Posterior vena cava (tissue), 2 donors: ENCODE measurements at places on chromosomes 6 and 20. TPM values are rescaled to one million over a fixed set of nuclear protein-coding genes. Genes with fewer than 3 reads are reported as not detected.

DNA sequence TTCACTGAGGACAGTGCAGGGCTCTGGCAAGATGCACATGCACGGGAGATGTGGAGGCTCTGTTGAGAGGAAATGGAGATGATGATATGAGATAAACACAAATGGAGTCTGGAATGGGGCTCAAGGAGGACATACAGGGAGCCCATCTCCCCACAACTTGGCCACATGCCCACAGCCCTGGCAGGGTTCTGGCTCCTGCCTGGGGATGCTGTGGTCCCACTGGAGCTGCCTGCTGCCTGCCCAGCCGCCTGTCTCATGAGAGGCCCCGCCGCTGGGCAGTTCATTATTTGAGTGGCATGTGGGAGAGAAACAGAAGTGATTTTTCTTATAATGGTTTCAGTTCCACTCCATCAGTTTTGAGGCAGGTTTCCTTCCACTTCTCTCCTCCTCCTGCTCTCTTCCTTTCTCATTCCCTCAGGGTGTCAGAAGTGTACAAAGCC lies 133.6 kb upstream of the TRAF3IP2 start:
- DNase-seq = no peak

- DNase-seq = no peak
These were observed 50.4 kb downstream of the BLOC1S5 start for GRCh38 chr6:8013763-8014162.

- DNase-seq = no peak
These were observed 1.2 kb downstream of the SLC17A3 start for GRCh38 chr6:25872814-25873213.

DNA sequence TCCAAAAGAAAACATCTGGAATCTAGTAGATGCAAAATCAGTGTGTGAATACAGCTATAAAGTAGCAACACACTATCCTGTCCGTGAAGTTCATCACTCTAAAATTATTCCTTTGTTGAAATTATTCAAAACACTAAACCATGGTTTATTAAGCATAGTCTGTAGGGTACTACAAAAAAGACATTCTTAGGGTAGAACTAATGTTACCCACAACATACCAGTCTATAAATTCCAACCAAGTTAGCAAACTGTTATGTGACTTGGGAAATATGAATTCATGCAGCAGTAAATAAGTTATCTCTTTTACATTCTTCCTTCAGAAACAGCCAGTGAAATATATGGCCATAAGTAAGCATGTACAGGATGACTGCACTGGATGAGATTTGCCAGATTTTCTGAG lies 580.3 kb upstream of the ADGRB3 start:
- no peak for DNase-seq

DNA sequence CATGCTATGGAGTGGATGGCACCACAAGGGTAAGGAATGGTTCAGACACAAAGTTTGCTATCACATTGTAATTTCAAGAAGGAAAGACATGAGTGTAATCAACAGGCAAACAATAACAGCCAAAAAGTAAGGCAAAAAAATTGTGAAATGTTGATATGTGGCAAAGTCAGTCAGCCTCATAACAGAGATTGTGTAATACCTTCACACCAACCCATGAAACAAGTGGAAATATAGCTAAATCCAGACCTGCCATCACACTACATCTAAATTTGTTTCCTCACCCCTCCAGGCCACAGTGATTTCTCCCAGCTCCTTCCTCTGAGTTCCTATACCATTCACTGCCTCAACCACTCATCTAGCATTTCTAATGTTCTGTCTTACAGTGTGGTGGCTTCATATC lies 37.3 kb downstream of the SIM1 start:
- DNase-seq = no peak

- no peak for DNase-seq
These were observed 30.9 kb upstream of the RIMS1 start for GRCh38 chr6:71855406-71855805.

DNA sequence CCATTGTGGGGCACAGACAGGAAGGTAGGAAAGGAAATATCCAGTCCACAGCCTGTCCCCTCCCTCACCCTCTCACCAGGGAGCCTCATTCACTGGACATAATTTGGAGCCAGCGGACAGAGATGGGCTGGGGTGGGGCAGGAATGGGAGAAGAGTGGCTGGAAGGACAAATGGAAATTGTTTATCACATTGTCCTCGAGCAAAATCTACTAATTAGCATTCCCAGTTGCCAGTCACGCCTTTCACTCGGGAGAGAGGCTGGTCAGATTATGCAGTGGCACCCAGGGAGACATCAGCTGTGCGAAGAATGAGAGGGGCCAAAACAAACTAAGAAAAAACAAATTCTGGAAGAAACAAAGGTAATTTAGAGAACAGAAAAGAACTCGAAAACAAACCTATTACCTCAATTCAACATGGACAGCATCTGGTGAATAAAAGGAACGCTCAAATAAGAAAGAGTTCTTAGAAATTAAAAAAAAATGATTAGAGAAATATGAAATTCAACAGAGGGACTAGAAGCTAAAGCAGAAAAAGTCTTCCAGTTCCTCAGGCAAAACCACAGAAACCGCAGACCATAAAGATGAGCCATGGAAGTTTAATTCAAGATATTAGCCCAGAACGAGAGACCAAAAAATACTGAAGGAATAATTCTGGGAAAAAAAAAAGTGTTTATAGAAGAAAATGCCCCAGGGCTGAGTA lies 108.5 kb upstream of the RALGAPA2 start:
- no peak for DNase-seq

- no peak for DNase-seq
These were observed 104.3 kb downstream of the SULF2 start for GRCh38 chr20:47680804-47681529.

DNA sequence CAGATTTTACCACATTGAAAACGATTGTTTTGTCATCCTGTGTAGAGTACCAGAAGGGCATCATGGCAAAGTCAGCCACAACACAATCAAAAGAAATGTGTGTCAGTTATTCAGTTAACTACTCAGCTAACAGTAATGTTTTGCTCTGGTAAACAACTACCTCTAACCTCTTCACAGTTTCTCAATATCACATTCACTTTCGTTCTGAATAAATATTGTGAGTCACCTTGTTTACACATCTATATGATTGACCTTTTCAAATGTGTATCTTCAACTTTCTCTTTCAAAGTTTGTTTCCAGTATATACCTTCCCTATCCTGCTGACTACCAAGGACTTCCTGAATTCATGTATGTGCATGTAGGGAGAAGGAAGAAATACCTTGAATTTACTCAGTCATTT lies 216.6 kb upstream of the UFL1 start:
- no peak for DNase-seq

DNA sequence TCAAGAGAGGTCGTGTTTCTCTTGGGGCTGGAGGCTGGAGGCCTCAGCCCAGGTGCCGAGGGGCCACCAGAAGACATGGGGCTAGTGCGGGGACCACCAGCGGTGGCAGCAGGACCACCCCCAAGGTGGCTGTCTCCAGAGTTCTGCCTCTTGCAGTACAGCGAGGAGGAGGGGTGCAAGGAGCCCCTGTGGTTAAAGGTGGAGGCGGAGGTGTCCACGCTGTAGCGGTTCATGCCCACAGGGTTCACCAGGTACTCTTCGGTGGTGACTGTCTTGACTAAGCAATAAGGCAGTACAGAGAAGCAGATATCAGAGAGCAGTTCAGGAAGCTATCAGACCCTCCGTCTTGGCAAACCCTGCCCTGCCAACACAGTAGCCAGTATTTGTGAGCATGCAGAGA lies 103.4 kb downstream of the SCML4 start:
- DNase-seq = no peak

DNA sequence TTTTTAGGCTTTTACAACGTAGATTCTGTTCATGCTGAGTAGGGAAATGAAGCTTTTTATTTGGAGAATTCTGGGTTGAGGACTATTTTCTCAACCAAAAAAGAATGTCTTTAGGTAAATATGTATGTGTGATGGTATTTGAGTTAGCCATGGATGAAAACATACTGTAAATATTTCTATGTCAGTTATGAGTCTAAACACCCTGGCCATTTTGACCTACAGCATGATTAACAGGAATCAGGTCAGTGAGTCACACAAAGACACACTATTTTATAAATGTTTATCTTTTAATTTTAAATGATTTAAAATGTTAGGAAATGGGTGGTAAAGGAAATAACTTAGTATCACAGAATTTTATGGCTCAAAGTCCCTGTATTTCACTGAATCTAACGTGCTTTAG lies 851.7 kb upstream of the MAP3K7 start:
- no peak for DNase-seq

GRCh38 chr20:51376111-51376510 lies 166.4 kb downstream of the NFATC2 start:
- peak; percentile 13 for DNase-seq

DNA sequence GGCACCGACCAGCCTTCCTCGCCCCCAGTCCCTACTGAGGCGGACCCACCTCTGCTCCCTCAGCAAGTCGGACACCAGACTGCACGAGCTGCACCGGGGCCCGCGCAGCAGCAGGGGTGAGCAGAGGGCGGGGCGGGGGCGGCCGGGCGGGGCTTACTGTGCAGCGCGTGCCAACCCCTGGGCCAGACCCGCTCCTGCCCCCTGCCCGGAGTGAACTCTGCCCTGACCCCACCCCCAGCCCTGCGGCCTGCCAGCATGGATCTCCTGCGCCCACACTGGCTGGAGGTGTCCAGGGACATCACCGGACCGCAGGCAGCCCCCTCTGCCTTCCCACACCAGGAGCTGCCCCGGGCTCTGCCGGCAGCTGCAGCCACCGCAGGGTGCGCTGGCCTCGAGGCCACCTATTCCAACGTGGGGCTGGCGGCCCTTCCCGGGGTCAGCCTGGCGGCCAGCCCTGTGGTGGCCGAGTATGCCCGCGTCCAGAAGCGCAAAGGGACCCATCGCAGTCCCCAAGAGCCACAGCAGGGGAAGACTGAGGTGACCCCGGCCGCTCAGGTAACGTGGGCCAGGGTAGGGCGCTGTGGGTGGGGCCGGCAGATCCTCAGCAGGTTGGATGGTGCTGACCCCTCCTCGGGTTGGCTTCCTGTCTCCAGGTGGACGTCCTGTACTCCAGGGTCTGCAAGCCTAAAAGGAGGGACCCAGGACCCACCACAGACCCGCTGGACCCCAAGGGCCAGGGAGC lies 1.5 kb upstream of the SLC2A4RG start:
- no peak for DNase-seq

DNA sequence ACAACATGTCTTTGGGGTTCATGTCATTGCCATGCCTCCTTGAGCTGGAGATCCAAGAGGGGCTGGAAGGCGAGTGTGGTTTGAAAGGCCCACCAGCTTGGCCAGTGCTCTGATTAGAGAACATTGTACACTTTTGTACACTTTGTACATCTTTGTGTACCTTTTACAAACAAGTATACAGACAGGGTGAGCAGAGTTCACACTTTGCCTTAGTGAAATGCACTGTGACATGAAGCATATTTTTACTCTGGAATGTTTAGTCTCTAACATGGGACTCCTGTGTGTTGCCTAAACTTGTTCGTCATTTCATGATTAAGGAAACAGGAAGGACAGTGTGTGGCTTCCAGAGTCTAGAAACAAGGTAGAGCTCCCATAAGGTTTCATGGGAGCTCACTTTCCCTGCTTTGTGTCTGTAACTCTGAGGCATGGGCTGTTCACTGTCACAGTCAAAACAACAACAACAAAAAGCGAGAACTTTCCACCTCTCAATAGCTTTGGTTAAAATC lies 225.8 kb upstream of the SOX4 start:
- no peak for DNase-seq

GRCh38 chr6:144195671-144196270 lies 45.5 kb downstream of the STX11 start:
- no peak for DNase-seq

GRCh38 chr6:16166871-16167608 lies 38.2 kb downstream of the MYLIP start:
- DNase-seq = no peak

- no peak for DNase-seq
These were observed 5.2 kb downstream of the TTLL9 start for GRCh38 chr20:31875671-31876070.

GRCh38 chr6:128150376-128150775 lies 249.5 kb upstream of the THEMIS start:
- no peak for DNase-seq

DNA sequence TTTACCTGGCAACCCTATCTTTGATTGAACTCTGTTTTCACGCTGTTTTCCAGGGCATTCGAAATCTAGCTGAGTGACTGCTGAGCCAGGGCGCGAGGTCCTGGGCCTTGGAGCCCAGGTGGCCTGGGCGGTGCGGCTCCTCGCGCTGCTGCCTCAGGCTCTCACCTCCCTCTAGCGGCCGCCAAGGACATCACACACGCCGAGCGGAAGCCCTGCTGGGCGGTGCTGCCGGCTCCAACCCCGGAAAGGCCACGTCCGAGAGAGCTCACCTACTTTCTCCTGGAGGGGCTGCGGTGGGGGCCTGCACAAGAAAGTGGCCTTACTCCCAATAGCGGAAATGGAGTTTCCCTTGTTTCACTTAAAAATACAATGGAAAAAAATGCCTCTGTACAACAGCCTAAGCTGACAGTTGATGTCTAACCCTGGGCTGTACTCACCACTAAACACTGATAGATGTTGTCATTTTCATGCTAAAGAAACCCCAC lies 77.7 kb downstream of the ELOVL4 start:
- peak; percentile 93 for DNase-seq

DNA sequence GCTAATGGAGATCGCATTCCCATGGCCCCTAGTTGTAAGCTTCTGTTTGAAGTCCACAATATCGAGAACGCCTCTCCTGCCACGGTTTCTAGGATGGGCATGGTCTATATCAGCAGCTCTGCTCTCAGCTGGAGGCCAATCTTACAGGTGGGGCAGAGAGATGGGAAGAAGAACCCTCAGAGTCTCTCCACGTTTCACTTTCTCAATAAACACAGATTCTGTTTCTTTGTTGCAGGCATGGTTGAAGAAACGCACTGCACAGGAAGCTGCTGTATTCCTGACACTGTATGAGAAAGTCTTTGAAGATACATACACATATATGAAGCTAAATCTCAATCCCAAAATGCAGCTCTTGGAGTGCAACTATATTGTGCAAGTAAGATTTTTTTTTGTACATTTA lies 157.9 kb downstream of the DNAH8 start:
- no peak for DNase-seq

GRCh38 chr6:134282816-134283215 lies 35.1 kb downstream of the SGK1 start:
- no peak for DNase-seq

DNA sequence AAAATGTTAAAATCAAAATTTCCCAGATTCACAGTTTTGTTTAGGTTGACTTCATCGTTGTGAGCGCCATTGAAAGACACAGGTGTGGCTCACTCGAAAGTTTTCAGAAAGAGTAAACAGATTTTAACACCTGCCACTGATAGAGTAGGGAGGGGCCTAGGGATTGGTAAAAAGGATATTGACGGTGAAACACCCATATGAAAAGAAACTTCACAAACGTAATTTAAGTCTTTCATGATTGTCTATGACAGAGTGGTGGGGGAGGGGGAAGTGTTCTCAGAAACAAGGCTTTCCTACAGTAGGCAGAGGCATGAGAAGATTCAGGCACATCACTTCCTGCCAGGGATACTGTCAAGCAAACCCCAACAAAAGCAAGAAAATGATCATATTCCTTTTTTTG lies 101.4 kb downstream of the PERP start:
- no peak for DNase-seq

STMND1 gene
- total RNA-seq = not detected

PRDM1 gene
- total RNA-seq = 2.9 TPM

PANK2 gene
- 27.0 TPM for total RNA-seq

MRAP2 gene
- 3.7 TPM for total RNA-seq

GSTA4 gene
- 26.2 TPM for total RNA-seq

GDAP1L1 gene
- total RNA-seq = not detected

PRPH2 gene
- 2.2 TPM for total RNA-seq

PROKR2 gene
- total RNA-seq = not detected
